Mesenteric fat pad (tissue), 1 donor: ENCODE measurements at places on chromosomes 3 and 15. TPM values are rescaled to one million over a fixed set of nuclear protein-coding genes. Genes with fewer than 3 reads are reported as not detected.

- no peak for DNase-seq
Observed at GRCh38 chr3:134311693-134312071, 61.0 kb upstream of the RYK start.

The TBC1D5 gene
- total RNA-seq: 50.1 TPM

DNA sequence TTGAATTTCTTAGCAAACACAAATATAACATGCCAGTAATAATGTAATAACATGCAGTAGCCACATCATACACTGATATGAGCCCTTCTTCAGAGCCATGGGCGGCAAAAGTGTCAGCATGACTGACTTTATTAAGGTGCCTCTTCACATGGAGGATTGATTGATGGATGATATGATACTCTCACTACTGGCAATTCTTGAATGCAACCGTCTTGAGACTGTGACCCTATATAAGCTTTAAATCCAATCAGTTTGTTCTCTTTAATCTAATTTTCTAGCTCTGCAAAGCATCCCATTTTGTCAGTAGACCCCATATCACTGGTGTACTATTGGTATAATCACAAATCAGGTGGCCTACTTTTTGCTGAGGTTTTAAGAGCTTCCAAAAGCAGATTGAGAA is 463.7 kb upstream of the ROBO2 start:
- DNase-seq: no peak

- DNase-seq: no peak
Observed at GRCh38 chr3:127233371-127233770, 40.4 kb downstream of the PRR23E start.

- peak; percentile 60 for DNase-seq
Observed at GRCh38 chr15:77025083-77025901, 30.4 kb downstream of the PSTPIP1 start.

The LRRC2 gene
- total RNA-seq: 2.1 TPM

DNA sequence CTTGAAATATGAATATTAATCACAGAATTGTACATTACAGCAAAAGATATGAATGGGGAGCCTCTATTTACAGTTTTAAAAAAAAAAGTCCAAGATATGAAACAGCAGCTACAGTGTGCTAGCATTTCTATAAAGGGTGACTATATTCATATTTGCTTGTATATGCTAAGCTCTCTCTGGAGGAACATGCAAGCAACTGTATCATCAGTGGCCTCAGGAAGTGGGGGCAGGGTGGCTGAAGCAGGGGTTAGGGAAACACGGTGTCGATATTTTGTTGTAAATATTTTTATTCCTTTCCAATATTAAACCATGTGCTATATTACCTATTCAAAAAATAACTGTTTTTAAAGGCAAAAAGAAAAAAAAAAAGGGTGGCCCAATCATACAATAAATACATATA is 2.3 kb downstream of the UACA start:
- DNase-seq: no peak
